ENCODE measurements at places on chromosomes 7 and 10. TPM values are rescaled to one million over a fixed set of nuclear protein-coding genes. Genes with fewer than 3 reads are reported as not detected.

- DNase-seq = no peak
Observed at GRCh38 chr10:24465891-24466818, 257.2 kb downstream of the KIAA1217 start.

DNA sequence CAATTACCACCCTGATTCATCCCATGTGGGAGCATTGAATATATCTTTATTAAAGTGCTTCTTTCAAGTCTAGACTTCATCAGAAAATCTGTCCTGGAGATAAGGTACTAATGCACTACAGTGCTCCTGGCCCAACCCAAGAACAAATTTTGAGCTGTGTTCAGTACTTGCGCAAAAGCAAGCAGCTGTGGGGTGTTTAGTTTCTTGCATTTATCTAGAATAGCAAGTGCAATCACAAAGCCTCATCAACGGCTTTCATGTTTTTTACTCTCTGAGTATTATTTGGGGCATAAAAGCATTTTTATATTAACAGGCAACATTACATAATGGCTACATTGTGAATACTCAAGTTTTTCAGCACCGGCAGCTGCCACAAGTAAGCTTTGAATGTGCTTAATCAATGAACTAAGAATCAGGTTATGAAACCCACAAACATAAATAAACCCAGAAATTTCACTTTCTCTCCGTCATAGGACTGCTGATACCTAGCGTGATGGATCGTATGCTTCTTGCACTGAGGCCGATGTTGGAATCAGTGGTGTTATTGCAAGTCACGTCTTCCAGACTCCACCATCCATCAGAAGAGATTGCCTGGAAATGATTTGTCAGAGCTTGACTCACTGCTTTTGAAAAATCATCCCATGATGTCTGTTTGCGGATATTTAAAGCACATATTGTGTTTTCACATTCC is 113.1 kb downstream of the CTTNBP2 start:
- no peak for DNase-seq

GRCh38 chr7:41576166-41576565 is 126.7 kb downstream of the INHBA start:
- DNase-seq = no peak

- no peak for DNase-seq
Observed at GRCh38 chr10:69854511-69855345, 53.0 kb downstream of the COL13A1 start.

DNA sequence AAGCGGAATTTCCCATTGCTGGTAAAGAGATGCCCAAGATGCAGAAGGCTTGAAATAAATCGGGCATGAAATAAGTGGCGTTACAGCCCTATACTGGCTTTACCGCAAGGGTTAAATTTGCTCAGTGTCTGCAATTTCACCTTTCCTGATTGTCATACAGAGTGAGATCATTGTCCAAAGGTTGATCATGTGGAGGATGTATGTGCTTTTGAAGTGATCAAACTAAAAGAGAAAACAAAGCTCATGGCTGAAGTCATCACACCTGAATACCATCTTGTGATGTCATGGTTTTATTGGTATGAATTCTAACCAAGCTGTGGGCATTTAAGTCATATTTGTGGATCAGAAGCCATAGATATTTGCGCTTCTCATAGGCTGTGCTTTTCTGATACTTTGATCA is 635.5 kb downstream of the AUTS2 start:
- DNase-seq = no peak

GRCh38 chr10:122279725-122280141 is 8.6 kb downstream of the BTBD16 start:
- peak; percentile 75 for DNase-seq

DNA sequence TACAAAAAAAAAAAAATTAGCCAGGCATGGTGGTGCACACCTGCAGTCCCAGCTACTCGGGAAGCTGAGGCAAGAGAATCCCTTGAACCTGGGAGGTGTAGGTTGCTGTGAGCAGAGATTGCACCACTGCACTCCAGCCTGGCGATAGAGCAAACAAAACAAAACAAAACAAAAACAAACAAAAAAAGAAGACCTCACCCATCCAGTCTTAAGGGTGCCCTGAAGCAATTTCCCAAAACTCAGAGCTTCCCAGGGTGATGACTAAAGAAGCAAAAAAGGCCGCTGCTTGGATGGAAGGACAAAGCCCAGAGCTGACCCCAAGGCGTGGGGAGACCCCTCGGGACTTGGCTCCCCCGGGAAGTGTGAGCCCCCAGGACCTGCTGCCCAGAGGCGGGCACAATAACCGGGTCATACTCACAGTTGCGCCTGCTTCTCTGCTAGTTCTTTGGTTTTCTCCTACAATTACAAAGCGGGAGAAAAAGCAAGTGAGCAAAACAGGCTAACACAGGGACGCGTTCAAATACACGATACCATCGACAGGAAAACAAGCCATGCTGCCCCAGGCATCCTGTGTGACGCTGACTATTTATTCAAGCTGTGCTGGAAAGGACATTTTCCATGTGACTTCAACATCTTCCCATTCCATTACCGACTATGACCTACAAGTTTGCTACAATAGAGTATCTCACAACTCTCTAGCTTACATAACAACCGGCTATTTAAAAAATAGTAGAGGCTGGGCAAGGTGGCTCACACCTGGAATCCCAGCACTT is 29.9 kb downstream of the PAPOLB start:
- no peak for DNase-seq

GRCh38 chr7:54883576-54883975 is 124.6 kb upstream of the SEC61G start:
- no peak for DNase-seq

DNA sequence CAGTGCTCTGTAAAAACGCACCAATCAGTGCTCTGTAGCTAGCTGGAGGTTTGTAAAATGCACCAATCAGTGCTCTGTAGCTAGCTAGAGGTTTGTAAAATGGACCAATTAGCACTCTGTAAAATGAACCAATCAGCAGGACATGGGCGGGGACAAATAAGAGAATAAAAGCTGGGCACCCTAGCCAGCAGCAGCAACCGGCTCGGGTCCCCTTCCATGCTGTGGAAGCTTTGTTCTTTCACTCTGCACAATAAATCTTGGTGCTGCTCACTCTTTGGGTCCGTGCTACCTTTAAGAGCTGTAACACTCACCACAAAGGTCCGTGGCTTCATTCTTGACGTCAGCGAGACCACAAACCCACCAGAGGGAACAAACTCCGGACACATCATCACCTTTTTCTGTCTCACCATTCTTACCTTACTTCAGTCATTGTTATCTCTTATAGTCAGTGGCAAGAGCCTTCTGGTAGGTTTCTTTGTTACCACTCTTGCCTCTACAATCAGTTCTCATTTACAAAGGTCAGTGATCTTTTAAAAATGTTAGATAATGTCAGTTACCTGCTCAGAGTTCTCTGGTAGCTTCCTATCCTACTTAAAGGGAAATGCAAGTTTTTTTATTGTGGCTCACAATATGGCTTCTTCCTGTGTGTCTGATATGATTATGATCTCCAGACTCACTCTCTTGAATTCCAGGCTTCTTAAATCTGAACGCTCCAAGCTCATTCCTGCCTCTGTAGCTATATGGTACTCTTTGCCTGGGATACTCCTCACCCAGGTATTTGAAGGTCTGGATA is 4.5 kb downstream of the STAM start:
- DNase-seq = no peak

GRCh38 chr10:14602807-14603533 is 171.7 kb downstream of the FAM107B start:
- no peak for DNase-seq

DNA sequence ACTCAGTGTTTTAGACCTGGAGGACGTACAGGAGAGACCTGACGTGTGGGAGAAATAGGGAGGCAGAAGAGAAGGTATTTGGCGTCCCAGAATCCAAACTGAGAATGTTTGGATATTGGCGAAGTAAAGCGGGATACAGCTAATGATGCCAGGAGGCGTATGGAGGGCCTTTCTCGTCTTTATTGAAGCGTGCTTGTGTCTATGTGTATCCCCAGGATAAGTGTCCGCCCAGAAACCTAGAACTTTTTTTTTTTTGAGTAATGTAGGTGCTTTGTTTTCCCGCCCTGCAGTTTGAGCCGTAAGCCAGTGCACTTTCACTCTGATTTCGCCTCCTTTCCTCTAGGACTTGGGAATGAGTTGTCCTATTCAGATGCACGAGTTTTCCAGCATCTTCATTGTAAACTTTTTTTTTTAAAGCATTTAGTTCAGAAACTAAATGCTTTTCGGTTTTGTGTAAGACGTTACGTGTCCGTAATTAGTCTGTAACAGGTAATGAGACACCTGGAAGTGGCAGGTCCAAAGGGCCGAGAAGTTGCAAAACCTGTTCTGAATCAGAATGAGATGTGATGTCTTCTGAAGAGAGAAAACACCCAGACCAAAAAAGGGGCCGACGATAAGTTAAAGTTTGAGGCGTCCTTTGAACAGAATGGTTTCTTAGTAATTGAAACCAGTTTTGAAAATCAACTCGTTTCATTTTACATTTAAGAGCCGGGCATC is 746 bp downstream of the ARL5B start:
- no peak for DNase-seq

DNA sequence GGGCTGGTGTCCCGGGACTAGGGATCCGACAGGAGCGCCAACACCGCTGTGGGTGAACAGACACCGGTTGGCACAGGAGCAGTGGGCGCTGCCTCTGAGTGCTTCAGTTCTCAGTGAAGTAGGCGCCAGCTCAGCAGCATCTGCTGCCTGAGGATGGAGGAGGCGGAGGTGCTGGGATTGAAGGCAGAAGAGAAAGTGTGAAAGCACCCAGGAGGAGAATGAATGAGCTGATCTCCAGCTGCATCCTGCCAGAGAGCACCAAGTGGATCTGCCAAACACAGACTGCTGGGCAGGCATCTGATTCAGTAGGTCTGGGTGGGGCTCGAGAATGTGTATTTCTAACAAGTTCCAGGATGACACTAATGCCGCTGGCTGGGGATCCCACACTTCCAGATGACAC is 74.5 kb downstream of the LANCL2 start:
- no peak for DNase-seq

GRCh38 chr10:129662426-129662825 is 195.4 kb downstream of the MGMT start:
- no peak for DNase-seq

DNA sequence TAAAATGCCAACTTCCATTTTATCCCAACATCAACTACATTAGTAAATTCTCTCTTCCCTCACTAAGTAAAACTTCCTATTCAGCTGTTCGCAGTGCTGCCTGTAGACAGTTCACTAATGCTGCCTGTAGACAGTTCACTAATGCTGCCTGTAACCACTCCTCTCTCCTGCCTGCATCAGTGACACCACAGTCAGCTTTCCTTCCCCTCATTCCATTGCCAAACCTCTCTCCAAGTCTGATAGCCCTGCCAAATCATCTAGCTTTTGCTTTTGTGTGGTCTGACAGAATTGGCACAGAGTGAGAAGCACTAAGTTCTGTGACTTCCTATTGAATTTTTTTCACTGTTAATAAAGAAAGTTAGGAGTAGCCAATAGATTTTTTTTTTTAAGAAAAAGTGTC is 43.0 kb upstream of the MACC1 start:
- DNase-seq = no peak

DNA sequence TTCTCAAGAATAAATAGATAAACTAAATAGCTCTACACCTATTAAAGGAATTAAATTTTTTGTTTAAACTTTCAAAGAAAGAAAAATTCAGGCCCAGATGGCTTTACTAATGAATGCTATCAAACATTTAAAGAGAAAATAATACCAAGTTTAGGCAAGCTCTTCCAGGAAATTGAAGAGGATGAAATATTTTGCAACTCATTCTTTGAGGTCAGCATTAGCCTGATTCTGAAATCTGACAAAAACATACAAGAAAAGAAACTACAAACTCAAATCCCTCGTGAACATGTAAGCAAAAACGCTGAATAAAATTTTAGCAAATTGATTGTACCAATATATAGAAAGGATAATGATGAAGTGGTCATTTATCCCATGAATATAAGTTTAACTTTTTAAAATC is 93.4 kb downstream of the RTKN2 start:
- no peak for DNase-seq

DNA sequence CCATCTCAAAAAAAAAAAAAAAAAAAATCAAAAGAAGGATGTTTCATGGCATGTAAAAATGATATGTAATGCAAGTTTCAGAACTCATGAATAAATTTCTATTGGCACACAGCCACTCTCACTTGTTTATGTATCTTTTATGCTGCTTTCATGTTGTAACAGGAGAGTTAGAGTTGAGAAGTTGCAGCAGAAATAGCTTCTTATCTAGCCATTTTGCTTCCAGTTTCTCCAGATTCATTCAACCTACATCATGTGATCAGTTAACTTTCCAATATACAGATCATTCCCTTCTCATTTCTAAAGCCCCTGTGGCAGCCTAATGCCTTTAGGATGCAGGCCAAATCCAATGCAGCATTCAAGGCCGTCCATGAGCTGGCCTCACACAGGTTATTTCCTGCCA is 30.4 kb downstream of the ZNF786 start:
- no peak for DNase-seq

GRCh38 chr10:29888321-29888720 is 171.1 kb downstream of the JCAD start:
- no peak for DNase-seq

GRCh38 chr7:28573059-28573553 is 160.8 kb downstream of the CREB5 start:
- no peak for DNase-seq

DNA sequence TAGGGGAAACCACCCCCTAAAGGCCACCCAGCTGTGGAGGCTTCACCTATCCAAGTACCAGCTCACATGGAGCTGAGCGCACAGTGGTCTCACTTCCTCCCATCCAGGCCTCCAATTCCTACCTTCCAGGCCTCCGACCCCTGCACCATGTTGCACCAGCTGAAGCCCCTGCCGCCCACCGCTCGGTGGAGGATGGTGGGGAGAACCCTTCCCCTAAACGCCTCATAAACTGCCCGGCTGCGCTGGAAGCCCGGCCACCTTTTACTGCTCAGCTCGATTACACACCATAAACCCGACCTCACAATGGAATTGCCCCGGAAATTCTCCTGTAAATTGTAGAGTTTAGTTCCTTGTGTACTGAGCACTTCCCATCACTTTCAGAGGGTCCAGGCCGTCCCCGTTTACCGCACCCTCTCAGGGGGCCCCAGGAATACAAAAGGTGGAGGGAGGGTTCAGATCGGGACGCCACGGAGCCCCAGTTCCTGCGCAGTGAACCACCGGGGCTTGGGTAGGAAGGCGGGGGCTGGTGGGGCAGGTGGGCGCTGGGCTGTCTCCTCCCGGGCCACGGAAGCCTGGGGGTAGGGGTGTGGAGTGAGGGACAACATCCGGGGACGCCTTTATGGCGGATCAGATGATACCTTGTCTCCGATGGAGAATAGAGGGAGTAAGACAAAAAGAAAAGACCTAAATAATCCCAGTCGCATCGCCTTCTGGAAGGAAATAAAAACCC is 1.4 kb upstream of the HOXA7 start:
- peak; percentile 95 for DNase-seq

DNA sequence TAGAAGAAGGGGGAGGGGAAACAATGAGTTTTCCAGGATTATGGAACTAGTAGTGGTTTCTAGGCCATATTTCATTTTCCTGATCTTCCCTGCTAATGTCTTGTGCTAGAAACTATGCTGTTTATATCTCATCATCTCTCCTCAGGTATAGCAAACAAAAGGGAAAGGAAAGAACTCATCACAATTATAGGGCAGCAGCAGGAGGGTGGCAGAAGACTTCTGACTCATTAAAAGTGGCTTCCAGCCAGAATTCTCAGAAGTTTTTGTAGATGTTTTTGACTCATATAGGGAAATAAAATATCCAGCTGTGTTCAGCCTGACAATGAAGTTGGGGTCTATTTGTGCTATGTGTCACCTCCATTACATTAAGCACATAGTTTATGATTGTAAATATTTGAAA is 6.5 kb downstream of the AHR start:
- DNase-seq = peak; percentile 26

Gene FLNC
- 12.2 TPM for total RNA-seq

Gene C7orf33
- total RNA-seq = not detected

Gene PNLIP
- total RNA-seq = not detected

Gene PPP1R3A
- total RNA-seq = not detected

Gene TMEM139
- 36.7 TPM for total RNA-seq

Gene CABCOCO1
- 2.3 TPM for total RNA-seq

Gene SLC26A3
- total RNA-seq = 0.25 TPM
